Posterior cingulate gyrus (tissue), 11 donors: ENCODE measurements at places on chromosomes 7 and 10.
A peak's percentile ranks its signal among the peaks of the same experiment; 100 is the strongest.

GRCh38 chr10:92530891-92531535, 42.9 kb downstream of the IDE start:
- no peak for DNase-seq

- DNase-seq: no peak
Measured at GRCh38 chr7:111075498-111075897, 15.4 kb upstream of the LRRN3 start.

DNA sequence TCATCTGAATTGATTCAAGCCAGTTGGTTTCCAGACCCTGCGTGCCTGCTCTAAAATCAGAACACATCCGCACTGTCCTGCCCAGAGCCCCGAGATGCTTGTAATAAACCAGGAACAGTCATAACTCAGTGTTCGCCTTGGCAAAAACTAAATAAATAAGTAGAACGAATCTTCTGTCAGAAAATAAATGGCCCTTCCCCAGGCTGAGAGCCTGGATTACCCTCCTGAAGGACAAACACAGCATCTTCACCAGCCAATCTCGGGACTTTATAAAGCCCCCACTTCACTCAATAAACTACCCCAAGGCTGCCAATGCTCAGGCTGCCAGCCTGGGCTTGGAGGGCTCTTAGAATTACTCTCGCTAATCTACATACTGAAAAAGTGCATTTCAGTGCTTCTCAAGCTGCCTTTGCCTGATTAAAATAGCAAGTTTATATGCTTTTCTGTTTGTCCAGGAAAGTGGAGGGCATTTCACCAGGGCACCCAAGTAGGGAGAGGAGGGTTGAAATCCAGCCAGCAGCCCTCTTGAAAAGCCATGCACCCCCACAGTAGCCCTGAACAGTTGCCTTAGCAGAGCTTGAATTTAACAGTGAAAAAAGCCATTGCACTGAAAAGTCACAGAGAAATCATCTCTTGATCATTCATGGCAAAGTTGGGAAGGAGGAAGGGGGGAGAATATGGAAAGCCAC, 136.6 kb downstream of the CALN1 start:
- no peak for DNase-seq

DNA sequence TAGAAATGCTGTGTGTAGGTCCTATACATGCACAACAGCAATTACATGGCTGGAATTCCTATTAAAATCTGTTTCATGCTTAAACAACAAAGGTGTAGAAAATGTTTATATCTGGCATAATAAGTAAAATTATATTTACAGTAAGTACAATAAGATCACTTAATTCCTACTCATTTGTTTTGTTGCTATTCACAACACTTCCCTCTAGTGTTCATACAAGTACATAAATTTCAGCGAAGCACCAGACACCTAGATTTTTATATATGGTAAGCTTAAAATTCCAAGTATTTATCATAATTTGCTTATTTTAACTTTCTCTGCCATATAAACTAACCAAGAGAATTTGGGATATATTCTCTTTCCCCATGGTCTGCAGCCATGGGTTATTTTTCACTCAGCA, 51.8 kb upstream of the ANK3 start:
- DNase-seq: no peak

DNA sequence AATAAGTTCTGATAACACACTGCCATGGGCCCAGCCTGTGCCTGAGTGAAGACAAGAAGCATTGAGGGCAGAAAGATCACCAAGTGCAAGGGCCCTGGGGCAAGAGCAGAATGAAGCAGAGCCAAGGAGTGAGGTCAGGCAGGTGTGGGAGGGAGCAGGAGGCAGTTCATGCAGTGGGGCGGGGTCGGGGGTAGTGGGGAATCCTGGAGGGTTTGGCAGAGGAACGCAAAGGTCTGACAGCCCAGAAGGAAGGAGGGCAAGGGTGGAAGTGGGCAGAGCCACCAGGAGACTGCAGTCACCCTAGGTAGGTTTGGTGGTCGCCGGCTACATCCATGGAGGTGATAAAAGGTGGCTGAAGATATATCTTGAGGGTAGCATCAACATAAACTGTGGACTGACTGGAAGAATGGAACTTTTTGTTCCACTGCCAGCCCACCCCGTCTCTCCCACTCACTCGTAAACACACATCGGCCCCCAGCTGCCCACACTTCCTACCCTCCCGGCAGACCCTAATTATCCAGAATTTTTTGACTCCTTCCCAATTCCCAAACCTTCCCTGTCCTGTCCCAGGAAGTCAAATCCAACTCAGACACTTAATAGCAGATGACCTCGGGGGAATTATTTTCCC, 172.4 kb downstream of the ARHGAP12 start:
- no peak for DNase-seq

DNA sequence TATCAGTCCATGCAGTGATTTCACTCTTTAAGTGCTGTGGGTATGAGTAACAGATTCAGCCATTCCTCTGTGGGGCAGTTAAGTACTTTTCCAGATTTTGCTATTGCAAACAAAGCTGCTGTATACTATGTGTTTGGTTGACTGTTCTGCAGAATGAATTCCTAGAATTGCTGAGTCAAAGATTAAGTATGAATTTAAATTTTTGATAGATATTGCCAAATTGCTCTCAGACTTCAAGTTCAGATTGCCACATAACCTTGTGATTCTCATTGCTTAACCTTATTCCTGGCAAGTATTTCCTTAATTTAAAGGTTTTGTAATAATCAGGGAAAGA, 21.6 kb upstream of the SAR1A start:
- DNase-seq: no peak

- no peak for DNase-seq
Measured at GRCh38 chr10:108877095-108877561, 1046.2 kb downstream of the XPNPEP1 start.

DNA sequence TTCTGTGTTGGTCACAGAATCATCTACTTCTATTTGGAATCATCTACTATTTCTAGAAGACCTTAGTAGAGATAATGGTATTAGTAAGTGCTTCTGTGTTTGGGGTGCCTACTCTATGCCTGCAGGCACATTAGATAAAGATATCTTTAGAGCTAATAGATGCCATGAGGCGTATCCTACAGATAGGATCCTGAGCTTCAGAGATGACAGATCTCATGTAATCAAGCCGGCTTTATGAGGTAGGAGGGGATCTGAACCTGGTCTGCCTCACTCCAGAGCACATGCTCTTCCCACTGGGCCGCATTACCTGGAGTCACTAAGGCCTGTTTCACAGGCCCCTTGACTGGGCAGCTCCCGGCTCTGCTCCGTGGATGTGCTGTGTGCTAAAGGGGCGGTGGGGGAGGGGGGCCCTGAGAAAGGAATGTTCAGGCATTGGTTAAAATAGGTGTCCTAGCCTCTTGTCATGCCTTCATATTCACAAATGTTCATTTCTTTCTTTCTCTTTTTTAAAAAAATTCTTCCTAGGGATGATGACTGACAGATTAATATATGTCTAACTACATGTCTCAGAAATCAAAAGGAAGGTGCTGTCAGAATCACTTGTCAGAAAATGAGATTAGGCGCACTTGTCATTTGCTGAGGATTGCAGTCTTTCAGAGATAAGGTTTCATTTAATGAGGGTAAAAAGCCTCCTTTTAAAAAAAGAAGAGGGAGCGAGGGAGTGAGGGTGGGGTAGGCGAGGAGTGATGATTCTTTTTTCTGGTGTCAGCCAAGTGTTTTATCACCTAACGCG, 458.0 kb upstream of the GALNT17 start:
- no peak for DNase-seq

DNA sequence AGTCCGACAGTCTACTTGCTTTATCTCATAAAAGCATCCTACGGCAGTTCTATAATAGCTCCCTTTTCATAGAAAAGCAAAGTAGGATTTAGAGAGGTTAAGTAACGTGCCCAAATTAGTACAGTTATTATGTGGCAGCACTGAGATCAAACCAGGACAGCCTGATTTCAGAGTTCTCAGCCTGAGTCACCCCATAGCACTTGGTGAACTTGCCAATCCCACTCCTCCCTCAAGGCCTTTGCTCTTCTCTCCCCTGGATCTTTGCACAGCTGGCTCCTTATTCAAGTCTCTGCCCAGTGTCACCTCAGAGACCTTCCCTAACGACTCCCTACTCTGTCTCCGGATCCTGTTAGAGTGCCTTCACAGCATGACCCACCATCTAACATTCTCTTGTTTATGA, 438.0 kb upstream of the NFE2L3 start:
- DNase-seq: no peak

DNA sequence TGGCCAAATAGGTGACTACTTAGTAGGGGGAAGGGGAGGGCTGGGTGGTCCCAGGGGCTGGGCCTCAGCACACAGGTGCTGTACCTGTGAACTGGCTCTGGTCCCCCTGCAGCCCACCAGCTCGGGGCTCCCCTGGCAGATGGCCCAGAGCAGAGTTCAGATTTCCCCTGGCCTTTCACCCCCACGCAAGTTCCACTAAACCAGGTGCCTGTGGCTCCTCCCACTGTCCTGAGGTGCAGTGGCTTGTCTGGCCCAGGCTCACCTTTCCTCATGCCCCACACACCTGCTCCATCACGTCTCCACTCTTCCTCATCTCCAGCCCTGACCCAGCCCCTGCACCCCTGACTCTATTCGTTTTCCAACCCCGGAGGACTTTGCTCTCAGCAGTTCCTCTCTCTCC, 47.3 kb upstream of the OPALIN start:
- DNase-seq: no peak

DNA sequence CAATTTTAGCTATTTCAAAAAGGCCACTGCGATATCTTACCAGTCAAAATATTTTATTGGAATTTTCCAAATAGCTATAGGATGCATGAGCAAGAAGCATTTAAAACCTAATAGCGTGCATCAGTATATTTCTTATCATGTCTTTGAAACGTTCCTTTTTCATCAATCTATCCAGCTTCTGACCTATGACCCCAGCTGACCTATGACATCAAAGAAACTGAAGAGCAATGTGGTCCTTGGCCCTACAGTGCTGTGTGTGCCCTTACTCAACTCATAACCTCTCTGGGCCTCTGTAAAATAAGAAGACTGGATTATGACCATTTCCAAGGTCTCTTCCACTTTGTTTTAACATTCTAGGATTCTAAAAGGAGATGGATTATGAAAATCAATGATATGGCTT, 118.2 kb downstream of the ZNF22 start:
- no peak for DNase-seq

DNA sequence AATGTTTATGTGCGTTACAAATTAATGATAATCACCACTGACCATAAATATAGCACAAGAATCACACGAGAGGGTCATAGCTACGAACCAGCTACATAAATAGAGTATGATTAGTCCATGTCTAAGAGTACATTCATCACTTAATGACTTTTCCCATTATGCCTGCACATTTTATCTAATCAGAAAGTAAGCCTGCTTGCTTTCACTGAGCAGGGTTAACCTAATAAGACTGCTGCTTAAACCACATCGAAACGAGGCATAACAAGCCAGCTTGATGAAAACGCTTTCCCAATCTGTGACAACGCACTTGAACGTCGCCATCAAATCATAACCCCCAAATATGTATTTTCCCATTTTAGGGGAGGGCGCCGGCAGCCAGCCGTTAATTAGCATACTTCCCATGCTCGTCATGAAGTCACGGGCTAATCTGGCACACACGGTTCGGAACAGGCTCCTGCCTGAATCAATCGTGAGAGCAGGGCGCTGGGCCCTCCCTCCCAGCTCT, 71.5 kb downstream of the EBF3 start:
- no peak for DNase-seq

GRCh38 chr7:126361183-126361582, 891.6 kb downstream of the GRM8 start:
- DNase-seq: no peak

- peak; percentile 18 for DNase-seq
Measured at GRCh38 chr10:32139223-32140073, 83.2 kb upstream of the KIF5B start.

DNA sequence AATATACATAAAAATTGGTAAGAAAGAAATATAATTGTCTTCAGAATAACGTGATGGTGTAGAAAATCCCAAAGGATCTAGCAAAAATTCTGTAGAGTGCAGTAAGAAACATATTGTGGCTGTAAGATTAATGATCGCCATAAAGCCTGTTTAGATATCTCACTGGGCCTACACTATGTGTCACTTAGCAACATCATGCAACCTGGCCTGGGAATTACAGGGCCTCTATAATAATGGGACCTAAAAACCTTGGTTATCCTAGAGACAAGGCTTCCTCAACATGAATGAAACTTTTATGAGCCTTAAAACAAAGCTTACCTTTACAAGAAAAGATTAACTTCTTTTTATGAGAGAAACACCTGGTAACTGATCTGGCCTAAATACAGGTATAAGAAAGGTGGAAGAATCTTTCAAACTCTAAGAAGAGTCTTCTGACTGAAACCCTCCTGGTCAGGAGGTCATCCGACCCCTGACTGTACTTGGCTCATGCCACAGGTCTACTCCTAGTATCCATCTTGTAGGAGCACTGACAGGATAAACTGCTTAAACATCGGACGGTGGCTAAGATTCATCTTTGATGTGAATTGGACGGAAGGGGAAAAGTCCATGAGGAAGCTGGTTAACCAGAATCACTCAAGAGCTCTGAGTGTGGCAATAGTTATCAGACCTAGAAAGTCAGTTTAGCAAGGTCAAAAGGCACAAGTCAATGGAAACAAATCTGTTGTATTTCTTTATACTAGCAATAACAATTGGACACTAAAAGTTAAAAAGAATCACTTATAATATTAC, 1155.1 kb upstream of the SORCS1 start:
- DNase-seq: no peak

- DNase-seq: no peak
Measured at GRCh38 chr10:75335983-75336382, 65.6 kb downstream of the ZNF503 start.

- no peak for DNase-seq
Measured at GRCh38 chr10:129727071-129727470, 237.0 kb downstream of the EBF3 start.

DNA sequence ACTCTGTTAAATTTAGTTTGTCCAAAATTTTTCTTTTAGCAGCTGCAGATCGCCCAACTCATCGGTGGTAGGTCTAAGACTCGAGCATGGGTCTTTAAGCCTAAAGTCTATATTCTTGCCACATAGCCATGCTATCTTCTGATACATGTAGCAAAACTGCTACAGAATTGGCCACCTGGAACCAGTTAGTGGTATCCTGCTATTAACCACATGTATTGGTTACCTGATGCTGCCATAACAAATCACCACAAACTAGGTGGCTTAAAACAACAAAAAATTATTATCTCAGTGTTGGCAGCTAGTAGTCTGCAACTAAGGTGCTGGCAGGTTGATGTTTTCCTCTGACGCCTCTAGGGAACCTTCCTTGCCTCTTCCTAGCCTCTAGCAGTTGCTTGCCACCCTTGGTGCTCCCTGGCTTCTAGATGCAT, 96.7 kb upstream of the PIK3CG start:
- no peak for DNase-seq

- no peak for DNase-seq
Measured at GRCh38 chr7:114070246-114070645, 151.4 kb upstream of the PPP1R3A start.

- no peak for DNase-seq
Measured at GRCh38 chr10:114683162-114683561, 25.1 kb upstream of the ABLIM1 start.

GRCh38 chr7:16563281-16564022, 36.8 kb downstream of the LRRC72 start:
- no peak for DNase-seq

DNA sequence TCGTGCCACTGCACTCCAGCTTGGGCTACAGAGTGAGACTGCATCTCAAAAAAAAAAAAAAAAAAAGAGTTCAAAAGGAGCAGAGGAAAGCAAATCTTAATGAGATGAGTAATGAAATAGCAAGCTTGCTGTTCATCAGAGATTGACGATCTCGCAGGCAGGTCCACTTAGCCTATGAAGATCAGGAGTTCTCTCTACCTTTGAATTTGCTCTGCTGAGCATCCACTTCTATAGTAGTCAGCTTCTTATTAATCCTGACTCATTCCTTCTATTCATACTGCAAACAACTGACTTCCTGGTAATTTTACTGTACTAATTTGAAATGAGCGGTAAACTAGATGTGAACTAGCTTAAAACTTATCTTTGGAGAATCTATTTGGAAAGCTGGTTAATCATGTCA, 1014.6 kb downstream of the GATA3 start:
- DNase-seq: no peak
